T-helper 1 cell (primary cell): ENCODE measurements at places on chromosomes 2 and 18.

- DNase-seq = no peak
Measured at GRCh38 chr2:152166633-152167032, 8.9 kb downstream of the STAM2 start.

DNA sequence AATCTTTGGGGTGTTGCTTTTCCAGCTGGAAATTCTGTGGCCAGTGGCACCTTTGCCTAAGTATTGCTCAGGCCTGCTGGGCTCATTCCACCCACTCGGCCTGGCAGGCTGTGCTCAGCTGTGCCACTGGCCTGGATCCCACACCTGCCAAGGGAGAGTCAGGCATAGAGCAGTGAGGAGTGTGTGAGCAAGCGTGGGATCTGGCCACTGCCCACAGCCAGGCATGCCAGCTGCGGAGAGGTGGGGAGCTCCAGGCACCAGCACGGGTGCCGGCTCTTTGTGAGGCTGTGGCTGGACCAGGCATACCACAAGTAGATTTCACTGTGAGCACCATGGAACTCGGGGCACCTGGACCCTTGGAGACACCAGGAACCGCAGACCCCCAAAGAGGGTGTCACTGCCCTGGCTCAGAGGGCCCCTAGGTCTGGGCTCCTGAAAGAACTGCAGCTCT lies 118.1 kb upstream of the MAP2 start:
- DNase-seq = no peak

GRCh38 chr18:62479574-62479973 lies 43.3 kb upstream of the ZCCHC2 start:
- DNase-seq = no peak

DNA sequence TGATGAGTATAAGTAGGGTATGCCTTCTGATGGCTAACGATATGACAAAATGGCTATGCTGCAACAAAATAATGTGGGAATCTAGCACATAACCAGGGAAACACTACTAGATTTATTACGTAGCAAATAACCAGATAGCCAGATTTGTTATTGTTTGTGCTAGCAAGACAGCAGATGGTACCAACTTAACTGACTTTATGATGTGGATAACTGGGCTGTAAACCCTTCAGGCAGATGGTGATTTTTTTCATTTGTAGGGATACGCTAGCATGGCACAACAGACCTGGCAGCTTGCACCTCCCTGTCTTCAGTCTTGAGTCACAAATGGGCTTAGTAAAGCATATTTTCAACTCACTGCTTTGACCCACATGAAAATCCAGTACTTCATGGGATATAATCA lies 48.7 kb downstream of the PRELID3A start:
- no peak for DNase-seq

GRCh38 chr2:17604050-17604449 lies 63.6 kb downstream of the VSNL1 start:
- no peak for DNase-seq

DNA sequence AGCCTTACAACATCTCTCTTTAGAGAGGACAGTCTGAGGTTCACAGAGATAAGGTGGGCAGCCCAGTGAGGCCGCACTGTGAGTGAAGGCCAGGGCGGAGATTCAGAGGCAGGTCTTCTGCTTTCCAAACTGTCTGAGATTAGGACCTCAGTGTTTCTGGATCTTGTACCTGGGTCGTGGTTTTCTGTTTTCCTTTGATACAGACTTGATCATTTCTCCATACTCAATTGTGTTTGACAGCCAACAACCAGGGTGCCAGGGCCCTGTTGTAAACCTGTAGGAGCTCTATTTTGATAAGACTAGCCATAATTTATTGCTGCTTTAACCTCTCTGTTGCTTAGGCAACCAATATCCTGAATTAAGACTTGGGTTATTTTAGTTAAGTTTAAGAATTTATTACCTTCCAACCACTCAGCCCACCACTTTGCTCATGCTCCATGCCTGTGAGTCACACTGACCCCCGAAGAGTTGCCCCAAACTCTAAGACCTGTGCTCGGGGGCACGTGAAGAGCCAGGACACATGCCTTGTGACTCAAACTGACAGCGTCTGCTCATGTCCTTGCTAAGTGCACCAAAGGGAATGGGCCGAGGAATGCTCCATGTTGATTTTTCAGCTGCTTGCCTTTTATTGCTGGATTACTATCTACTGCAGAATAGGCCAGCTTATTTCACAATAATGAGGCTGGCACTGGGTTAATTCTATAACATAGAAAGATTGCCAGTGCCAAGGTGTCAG lies 248.6 kb downstream of the BCL2 start:
- no peak for DNase-seq

- no peak for DNase-seq
Measured at GRCh38 chr2:226916669-226917068, 80.8 kb downstream of the RHBDD1 start.

- no peak for DNase-seq
Measured at GRCh38 chr2:198296665-198297308, 492.4 kb downstream of the PLCL1 start.
